MM.1S (cell line): ENCODE measurements at places on chromosomes 12 and 14.

GRCh38 chr12:109702111-109702841, 11.3 kb upstream of the FAM222A start:
- DNase-seq: no peak

DNA sequence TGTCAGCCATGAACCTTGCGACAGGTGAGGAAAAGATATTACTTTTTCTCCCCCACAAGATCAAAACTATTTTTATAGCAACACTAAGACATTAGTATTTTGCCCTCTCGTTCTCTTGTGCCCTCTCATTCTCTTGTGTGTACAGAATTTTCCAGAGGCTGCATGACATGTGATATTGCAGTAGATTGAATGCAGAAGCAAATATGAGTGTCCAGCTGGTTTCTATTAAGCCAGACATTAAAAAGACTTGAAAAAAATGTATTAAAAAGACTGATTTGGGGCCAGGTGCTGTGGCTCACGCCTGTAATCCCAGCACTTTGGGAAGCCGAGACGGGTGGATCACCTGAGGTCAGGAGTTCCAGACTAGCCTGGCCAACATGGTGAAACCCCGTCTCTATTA, 63.7 kb upstream of the ZFP36L1 start:
- no peak for DNase-seq

DNA sequence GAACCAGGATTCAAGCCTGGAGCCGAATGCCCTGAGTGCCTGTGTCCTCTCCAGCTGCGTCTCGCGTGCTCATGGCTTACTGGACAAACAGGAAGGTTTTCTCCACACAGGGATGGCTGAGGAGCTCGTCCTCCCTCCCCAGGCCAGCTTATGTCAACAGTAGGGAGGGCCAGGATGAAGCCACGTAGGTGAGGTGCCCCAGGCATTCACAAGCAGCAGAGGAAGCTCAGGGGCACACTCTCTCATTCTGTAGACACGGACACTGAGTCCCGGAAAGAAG, 49.3 kb downstream of the TRPV4 start:
- DNase-seq: no peak

- no peak for DNase-seq
Observed at GRCh38 chr12:16531621-16532020, 74.3 kb downstream of the LMO3 start.

DNA sequence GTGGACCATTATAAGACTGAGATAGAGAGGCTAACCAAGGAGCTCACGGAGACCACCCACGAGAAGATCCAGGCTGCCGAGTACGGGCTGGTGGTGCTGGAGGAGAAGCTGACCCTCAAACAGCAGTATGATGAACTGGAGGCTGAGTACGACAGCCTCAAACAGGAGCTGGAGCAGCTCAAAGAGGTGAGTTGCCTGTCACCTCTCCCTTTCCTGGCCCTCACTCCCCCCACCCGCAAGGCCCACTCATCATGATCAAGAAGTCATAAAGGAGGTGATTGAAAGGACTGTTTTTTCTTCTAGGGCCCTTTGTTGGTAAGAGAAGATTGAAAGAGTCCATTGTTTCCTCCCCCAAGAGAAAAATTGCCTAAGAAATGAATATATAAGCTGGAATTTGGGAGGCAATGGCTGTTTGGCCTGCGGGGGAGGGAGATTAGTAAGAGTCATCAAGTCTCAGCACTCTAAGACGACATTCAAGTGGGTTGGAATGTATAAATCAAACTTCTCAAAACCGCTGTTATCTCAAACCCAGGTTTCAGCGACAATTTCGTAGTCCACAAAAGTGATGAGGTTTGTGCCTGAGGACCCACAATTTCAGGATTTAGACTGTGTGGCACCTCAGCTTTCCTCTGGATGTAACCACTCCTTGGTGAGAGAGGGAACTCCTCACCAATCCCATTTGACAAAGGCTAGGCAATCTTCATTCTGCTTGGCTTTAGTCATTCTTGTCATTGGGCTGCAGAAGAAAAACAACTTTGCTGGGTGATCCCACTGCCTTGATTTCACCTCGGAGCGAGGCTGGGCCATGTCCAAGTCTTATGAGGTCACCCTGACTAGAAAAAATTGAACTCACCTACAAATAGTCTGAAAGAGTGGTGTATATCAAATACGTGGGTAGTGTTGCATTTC, 966 bp downstream of the BICD1 start:
- no peak for DNase-seq

DNA sequence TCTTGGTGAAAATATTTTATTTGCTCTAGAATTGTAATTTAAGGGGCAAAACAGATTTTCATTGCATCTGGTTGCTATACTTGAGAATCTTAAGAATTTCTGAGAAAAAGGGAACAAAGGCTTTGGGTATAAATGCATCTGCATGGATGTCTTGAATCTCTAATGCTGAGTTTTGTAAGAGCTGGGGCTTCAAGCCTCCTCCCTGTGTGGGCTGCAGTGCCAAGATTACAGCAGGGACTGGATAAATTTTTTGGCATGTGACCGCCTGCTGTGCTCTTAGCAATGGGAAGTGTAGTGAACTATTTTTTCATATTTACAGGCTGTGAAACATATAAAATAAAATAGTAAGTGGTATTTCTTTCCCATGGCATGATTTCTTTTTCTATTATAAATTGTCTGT, 70.0 kb downstream of the SLC38A6 start:
- no peak for DNase-seq
